NCI-H1694 (cell line): ENCODE measurements at places on chromosomes 5 and 9.

GRCh38 chr5:14671414-14671813 lies 6.9 kb downstream of the OTULIN start:
- DNase-seq, result no peak

DNA sequence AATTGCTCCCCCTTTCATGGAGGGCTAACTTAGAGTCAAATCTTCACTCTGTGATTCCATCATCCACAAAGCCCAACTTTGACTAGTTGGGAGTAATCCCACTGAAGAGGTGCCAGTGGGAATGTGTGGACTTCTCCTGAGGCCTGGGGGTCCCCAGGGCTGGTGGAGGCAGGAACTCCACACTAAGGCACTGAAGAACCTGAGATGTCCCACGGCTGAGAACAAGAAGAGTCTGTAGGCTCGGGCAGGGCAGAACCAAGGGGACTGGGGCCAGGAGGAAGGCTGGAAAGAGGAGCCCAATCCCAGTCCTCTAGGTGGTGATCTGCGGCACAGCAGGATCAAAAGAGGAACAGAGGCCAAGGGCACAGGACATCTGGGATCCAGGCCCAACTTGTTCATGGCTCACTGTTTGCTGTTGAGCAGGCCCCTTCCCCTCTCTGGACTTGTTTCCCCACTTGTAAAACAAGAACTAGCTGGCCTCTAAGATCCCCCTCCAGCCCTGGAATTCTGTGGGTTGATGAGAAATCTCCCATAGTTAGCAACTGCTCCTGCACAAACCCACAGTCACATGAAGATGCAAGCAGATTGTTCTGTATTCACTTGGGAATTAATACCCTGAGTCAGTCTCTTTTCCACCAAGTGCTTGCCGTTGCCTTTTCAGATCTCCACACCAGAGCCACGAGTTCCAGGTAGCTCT lies 32.7 kb upstream of the ALDH1B1 start:
- no peak for DNase-seq

- no peak for DNase-seq
Observed at GRCh38 chr5:143713047-143714003, 98.6 kb upstream of the HMHB1 start.

GRCh38 chr5:15365070-15365469 lies 134.9 kb upstream of the FBXL7 start:
- no peak for DNase-seq

DNA sequence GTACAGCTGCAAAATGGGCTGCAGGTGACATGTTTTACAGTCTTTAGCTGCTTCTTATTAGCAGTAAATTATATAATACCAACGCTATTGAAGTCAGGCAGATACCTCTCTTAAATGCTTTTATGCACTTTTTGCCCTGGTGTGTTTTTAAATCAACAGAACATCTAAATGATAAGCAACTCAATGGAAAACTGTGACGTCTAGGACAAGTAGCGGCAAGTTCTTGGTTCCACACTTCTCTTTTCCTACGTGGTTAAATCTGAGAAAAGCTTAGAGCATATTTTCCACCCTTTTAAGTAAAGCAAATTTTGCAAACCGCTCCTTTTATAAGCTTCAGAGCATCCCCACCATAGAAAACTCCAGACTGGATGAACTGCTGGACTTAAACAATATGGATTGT lies 58.1 kb downstream of the CEMIP2 start:
- no peak for DNase-seq
